Suppressor macrophage treated with lipopolysaccharide for 4 hours (primary cell): ENCODE measurements at places on chromosomes 1 and 21.

DNA sequence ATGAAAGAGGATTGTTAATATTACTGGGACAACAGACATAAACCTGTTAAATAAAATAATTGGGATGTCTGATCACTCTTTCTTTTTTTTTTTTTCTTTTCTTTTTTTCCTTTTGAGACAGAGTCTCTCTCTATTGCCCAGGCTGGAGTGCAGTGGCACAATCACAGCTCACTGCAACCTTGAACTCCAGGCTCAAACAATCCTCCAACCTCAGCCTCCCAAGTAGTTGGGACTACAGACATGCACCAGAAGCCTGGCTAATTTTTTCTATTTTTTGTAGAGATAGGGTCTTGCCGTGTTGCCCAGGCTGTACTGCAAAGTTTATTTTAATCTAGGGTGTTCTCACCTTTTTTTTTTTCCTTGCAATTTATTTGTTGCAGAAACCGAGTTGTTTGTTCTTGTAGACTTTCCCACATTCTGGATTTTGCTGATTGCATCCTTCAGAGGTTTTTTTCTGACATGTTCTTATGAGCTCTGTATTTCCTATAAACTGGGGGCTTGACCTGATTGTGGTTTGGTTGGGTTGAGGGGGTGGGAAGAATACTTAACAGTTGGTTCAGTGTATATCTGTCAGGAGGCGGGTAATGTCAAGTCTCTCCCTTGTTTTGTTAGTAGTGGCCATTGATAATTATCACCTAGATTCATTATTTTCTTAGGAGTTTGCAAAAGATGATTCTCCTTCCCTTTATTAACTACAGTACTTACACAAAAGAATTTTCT, 125.2 kb downstream of the MAST2 start:
- no peak for DNase-seq

GRCh38 chr1:15277447-15277838, 30.4 kb downstream of the FHAD1 start:
- peak; percentile 80 for DNase-seq

GRCh38 chr1:51641096-51641495, 24.2 kb downstream of the OSBPL9 start:
- DNase-seq = no peak

- DNase-seq = no peak
Observed at GRCh38 chr1:194598098-194598497, 1411.7 kb upstream of the B3GALT2 start.

DNA sequence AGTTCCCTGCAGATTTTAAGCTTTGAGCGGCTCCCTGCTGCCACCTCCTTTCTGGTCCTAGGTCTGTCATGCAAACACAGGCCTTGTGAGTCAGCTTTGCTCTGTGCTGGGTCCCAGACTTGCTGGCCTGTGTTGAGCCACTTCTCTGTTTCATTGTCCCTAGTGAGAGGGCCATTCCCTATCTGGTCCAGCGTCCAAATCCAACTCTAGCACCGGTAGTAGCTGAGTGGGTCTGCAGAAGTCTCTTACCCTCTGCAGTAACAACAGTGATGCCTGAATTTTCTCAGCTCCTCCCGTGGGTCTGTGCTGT, 5.8 kb downstream of the TTC22 start:
- DNase-seq = no peak

DNA sequence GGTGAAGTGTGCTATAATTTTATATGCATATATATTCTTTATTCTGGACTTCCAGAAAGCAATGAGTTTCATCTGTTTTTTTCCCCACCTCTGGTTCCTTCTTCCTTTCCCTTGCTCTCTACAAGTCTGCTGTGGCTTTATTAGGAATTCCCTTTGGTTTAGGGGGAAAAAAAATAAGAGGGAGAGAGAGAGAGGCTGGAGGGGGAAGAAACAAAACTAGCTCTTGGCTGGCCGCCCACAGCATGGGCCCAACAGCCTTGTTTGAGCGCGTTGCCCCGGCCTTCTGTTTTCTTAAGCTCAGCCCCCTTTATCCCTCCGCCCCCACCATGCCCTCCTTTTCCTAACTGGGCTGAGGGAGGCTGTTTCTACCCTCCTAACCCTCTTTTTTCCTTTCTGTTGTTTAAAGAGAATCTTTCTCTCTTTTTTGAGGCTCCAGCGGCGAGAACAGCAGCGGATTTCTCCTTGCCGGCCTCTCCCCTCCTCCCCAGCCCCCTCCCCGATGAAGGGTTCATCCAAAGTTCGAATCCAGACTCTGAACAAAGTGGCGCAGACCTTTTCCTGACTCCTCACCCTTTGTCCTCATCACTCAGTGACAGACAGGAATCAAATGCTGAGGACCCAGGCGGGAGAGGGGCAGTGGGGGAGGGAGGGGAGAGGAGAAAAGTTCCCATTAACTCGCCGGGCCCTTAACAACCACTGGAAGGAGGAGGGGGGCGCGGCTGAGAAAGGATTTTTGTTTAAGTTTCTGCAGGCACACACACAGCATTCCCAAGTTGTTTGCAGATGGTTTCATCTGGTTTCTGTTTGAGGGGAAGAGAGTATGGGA, 29.7 kb downstream of the PBX1 start:
- DNase-seq = no peak

GRCh38 chr1:186793582-186793927, 35.2 kb upstream of the PLA2G4A start:
- no peak for DNase-seq

DNA sequence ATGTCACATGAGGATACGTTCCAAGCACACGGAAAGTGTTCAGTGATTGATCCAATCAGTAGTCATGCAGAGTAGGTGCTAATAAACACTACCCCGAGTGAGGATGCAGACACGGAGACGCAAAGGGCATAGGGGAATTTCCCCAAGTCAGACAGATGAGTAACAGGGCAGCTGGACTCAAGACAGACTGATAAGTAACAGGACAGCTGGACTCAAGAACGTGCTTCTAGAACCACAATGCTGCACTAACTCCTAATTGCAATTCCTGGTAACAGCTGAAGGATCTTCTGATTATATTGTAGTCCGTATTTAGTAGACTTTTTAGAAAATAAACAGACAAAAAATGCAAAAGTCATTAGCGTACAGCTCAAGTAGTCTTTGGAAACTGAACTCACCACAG, 1.9 kb upstream of the OR2T10 start:
- no peak for DNase-seq

DNA sequence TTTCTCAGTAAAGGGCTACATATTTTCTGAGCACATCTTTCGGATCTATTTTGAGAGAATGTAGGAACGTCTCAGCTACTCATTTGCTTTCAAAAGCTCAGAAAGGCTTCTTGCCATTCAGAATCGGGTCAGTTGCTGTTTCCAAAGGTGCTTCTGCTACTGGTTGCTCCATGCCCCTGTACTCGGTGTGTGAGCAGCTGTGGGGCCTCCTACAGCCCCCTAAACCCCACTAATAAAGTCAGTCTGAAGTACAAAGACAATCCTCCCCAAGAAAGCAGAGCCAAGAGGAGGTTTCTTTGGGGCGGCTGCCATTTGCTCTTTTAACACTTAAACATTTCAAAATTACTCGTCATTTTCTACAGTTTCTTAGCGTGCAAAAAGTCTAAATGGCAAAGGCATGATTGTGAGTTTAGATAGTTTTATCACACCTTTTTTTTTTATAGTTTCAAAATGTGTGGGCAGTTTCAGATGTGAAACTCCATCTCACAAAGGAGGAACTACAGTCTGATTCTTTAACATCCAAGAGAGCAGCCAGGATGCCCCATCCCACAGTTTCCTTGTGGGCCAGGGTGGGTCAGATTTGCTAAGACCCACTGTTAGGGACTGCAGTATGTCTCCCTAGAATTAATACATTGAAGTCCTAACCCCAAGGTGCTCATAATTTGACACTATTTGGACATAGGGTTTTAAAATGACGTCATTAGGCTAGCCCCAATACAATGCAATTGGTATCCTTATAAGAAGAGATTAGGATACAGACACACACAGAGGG, 4.1 kb downstream of the RUNX1 start:
- DNase-seq = peak; percentile 41

GRCh38 chr1:206551986-206552326, 44.6 kb downstream of the RASSF5 start:
- DNase-seq = no peak

DNA sequence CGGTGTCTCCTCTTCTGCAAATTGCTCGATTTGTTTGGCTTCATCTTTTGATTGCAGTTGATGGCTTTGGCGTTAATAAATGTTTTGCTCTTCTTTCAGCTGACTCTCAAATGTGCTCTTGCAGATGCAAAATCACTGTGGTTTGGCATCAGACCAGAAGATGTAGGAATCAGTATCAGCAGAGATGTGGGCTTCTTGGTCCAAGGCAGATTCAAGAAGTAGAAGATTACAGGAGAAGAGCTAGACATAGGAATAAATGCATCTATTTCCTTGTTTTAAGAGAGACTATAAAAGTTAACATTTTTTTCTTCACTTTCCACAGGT, 59.8 kb upstream of the BACH1 start:
- peak; percentile 43 for DNase-seq

- DNase-seq = peak; percentile 77
Observed at GRCh38 chr1:26697978-26698849, 2.4 kb downstream of the ARID1A start.

DNA sequence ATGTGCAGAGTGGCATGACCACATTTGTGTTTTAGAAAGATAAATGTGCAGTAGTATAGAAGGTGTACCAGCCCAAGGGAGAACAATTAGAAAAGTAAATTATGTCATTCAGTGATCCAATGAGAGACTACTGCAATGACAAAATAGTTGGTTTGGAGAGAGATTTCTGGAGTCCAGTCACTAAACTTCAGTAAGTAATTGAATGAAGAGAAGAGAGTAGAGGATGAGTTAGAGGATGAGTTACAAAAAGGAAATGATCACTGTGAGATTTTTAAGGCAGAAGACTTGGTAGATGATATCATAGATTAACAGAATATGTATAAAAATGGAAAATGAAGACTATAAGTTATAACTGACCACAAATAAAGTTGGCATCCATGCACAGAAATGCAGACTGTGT, 8.4 kb downstream of the CR2 start:
- DNase-seq = no peak

GRCh38 chr1:53500204-53501064, 41.2 kb downstream of the DMRTB1 start:
- DNase-seq = no peak

- no peak for DNase-seq
Observed at GRCh38 chr1:222953585-222953984, 138.7 kb downstream of the DISP1 start.
